CD4-positive, alpha-beta T cell treated with Interleukin-4 for 1 hour (primary cell): ENCODE measurements at places on chromosomes 7 and 10.

DNA sequence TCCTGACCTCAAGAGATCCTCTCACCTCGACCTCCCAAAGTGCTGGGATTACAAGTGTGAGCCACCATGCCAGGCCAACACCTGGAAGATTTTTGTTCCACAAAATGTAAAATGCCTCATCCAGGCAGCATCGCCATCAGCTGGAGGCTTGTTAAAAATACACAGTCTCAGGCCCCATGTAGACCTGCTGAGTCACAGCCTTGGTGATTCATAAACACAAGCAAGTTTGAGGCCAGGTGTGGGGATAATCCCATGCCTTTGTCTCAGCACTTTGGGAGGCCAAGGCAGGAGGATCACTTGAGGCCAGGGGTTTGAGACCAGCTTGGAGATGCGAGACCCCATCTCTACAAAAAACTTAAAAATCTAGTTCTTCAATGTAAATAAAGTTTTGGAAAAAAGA lies 49.1 kb upstream of the FOXK1 start:
- DNase-seq, result no peak

DNA sequence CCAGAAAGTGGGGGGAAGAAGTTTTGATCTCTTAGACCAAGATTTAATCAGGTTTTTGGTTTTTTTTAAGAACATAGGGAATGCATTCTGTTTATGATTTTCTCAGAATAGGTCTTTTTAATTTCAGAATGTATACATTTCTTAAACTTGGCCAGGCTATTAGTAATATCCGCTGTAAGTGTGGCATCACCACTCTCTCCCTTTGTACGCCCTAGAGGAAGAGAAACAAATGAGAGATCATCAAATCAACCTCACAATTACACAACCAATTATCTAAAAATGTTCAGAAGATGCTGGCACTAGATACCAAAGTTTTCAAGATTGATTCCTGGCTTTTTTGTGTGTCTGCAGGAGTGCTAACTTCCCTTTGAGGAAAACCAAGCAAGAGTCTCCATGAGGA lies 70.0 kb downstream of the KLF6 start:
- no peak for DNase-seq

- no peak for DNase-seq
Measured at GRCh38 chr7:41224063-41224763, 478.7 kb downstream of the INHBA start.

DNA sequence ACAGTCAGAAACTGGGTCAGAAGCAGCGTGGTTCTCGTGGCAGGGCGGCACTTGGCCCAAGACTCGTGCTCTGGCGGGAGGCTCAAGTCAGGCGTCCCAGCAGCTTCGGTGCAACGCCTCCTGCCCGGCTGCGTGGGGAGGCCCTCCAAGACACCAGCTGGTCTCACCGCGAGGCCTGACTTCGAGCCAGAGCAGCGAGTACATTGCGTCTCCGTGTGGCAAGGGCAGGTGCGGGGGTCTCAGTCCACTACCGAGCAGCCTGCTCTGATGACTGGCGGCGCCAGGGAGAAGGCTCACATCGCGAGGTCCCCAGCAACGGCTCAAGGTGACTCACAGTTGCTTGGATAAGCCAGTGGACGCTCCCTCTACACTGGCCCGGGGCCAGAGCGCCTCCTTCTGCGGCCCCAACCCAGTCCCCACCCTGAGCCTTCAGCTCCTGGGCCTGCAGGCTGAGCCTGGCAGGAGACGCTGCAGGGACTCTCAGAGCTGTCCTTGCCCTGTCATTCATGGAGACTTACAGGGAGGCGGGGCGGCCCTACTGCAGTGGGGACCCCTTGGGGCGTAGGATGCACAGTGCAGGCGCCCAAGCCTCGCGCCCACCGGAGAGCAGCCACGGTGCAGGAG lies 41.9 kb upstream of the PRKAR1B start:
- no peak for DNase-seq

DNA sequence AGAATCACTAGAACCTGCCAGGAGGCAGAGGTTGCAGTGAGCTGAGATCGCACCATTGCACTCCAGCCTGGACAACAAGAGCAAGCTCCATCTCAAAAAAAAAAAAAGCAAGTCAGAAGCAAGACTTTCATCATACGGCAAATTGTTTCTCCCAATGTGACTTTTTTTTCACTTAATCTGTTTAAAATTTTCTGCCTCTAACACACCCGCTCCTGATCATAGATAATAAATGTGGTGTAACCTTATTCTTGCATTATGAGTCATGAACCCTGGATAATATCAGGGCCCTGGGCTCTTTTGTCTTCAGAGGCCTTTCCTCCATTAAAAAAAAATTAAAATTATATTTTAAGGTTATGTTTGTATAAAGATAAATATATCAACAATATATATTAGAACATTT lies 111.4 kb upstream of the JCAD start:
- DNase-seq, result no peak

DNA sequence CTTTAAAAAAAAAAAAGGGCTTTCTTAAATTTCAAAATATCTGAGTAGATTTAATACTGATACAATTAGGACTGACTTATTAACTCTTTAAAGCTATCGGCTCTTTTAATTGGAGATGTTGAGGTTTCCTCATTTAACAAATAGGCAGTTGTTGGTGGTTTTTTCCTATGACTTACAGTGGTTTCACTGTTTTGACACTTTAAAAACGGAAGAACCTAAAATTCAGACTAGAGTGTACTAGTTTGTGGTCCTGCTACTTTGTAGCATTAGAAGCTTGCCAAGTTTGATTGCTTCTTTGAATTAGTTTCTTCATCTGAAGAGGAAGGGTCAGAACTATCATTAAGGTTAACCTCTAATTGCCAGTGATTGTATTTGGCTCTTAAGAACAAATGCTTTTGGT lies 27.7 kb downstream of the CUL1 start:
- peak; percentile 8 for DNase-seq
